A549 treated with dexamethasone at 1 μM for 4 hours (cell line): ENCODE measurements at places on chromosomes 2 and 18. TPM values are rescaled to one million over a fixed set of nuclear protein-coding genes. Genes with fewer than 3 reads are reported as not detected.

NT5DC4 gene
- total RNA-seq = 0.05 TPM in 1 of 5 replicates, not detected in the others

IL36B gene
- 0.09 to 0.28 TPM (median 0.13 TPM) in 3 of 5 replicates, not detected in the others for total RNA-seq

RGPD4 gene
- total RNA-seq = 0.02 to 0.07 TPM (median 0.04 TPM) in 5 replicates

MAP3K19 gene
- total RNA-seq = not detected in 5 replicates

PAPOLG gene
- total RNA-seq = 8.3 to 11.7 TPM (median 10.0 TPM) in 5 replicates

DSG1 gene
- total RNA-seq = not detected in 5 replicates

ALPI gene
- total RNA-seq = 0.02 to 0.05 TPM (median 0.04 TPM) in 3 of 5 replicates, not detected in the others

HOXD4 gene
- total RNA-seq = 0.10 to 0.46 TPM (median 0.38 TPM) in 5 replicates

CHRNG gene
- not detected in 5 replicates for total RNA-seq

HOXD13 gene
- total RNA-seq = 0.12 to 0.19 TPM (median 0.14 TPM) in 5 replicates

MERTK gene
- total RNA-seq = 3.1 to 3.7 TPM (median 3.3 TPM) in 5 replicates

ZNF407 gene
- total RNA-seq = 2.3 to 3.4 TPM (median 2.9 TPM) in 5 replicates

ITGA4 gene
- total RNA-seq = 1.4 to 2.7 TPM (median 2.3 TPM) in 5 replicates

AKAIN1 gene
- not detected in 5 replicates for total RNA-seq

UGT1A10 gene
- total RNA-seq = 0.05 TPM in 1 of 5 replicates, not detected in the others

BOLL gene
- not detected in 5 replicates for total RNA-seq

NCKAP1 gene
- 83.6 to 114 TPM (median 110 TPM) in 5 replicates for total RNA-seq

DSG2 gene
- 45.6 to 69.2 TPM (median 64.0 TPM) in 5 replicates for total RNA-seq

ZDBF2 gene
- total RNA-seq = 0.70 to 2.1 TPM (median 1.3 TPM) in 5 replicates

CROCC2 gene
- total RNA-seq = not detected in 5 replicates

SP110 gene
- total RNA-seq = 8.0 to 10.5 TPM (median 9.5 TPM) in 5 replicates

POMC gene
- total RNA-seq = 0.09 to 0.10 TPM in 2 of 5 replicates, not detected in the others

LIMS4 gene
- total RNA-seq = 0.39 to 0.62 TPM (median 0.48 TPM) in 5 replicates

CHAC2 gene
- 10.9 to 14.9 TPM (median 11.9 TPM) in 5 replicates for total RNA-seq

GALR1 gene
- total RNA-seq = not detected in 5 replicates

PLA2R1 gene
- total RNA-seq = 1.7 to 2.7 TPM (median 2.2 TPM) in 5 replicates

TRIM43 gene
- total RNA-seq = 0.07 to 0.17 TPM (median 0.12 TPM) in 4 of 5 replicates, not detected in the other

UGT1A3 gene
- total RNA-seq = 0.06 to 0.18 TPM (median 0.11 TPM) in 3 of 5 replicates, not detected in the others

NYAP2 gene
- 0.02 to 0.04 TPM (median 0.03 TPM) in 4 of 5 replicates, not detected in the other for total RNA-seq

LHCGR gene
- total RNA-seq = not detected in 5 replicates

MDH1B gene
- total RNA-seq = 1.3 to 1.9 TPM (median 1.7 TPM) in 5 replicates

RNU2-63P gene
- not detected in 5 replicates for total RNA-seq

NCKAP5 gene
- 0.61 to 1.1 TPM (median 1.0 TPM) in 5 replicates for total RNA-seq

VIT gene
- not detected in 5 replicates for total RNA-seq

CEBPZ gene
- 66.5 to 83.0 TPM (median 68.5 TPM) in 5 replicates for total RNA-seq

NRP2 gene
- 79.1 to 143 TPM (median 133 TPM) in 5 replicates for total RNA-seq

NT5C1B gene
- total RNA-seq = not detected in 5 replicates

SLC9A2 gene
- 2.4 to 3.8 TPM (median 3.6 TPM) in 5 replicates for total RNA-seq

ZNF396 gene
- 0.58 to 0.75 TPM (median 0.64 TPM) in 5 replicates for total RNA-seq

MEX3C gene
- 18.7 to 26.0 TPM (median 21.7 TPM) in 5 replicates for total RNA-seq

SRSF7 gene
- total RNA-seq = 270 to 450 TPM (median 311 TPM) in 5 replicates

HOXD11 gene
- total RNA-seq = 5.1 to 6.3 TPM (median 5.8 TPM) in 5 replicates

B3GNT7 gene
- 2.2 to 3.5 TPM (median 3.0 TPM) in 5 replicates for total RNA-seq
